Stimulated activated CD8-positive, alpha-beta memory T cell treated with anti-CD3 and anti-CD28 coated beads, Interleukin-7, amount 100 ng/mL, for 1 hour (primary cell): ENCODE measurements at places on chromosomes 1 and 21.

DNA sequence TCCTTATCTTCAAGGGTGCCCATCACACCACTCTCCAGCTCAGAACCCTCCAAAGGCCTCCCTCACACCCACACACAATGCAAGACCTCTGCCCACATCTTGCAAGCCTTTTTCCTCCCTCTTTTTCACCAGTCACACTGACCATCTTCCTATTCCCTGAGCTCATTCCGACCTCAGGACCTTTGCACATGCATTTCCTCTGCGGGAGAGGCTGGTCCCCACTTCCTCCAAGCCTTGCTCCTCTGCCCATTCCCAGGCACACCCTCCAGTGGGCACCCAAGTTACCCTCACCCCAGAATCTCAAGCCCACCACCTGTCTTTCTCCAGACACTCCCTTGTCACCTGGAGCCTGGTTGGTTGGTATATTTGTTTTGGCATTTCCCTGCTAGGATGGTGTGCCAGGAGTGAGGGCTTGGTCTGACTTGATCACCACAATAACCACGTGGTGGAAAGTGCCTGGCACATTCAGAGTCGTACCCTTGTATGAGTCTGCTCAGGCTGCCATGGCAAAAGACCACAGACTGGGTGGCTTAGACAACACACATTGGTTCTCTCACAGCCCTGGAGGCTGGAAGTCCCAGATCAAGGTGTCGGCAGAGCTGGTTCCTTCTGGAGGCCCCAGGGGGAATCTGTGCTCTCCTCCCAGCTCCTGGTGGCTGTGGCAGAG is 13.2 kb downstream of the MX2 start:
- no peak for DNase-seq

DNA sequence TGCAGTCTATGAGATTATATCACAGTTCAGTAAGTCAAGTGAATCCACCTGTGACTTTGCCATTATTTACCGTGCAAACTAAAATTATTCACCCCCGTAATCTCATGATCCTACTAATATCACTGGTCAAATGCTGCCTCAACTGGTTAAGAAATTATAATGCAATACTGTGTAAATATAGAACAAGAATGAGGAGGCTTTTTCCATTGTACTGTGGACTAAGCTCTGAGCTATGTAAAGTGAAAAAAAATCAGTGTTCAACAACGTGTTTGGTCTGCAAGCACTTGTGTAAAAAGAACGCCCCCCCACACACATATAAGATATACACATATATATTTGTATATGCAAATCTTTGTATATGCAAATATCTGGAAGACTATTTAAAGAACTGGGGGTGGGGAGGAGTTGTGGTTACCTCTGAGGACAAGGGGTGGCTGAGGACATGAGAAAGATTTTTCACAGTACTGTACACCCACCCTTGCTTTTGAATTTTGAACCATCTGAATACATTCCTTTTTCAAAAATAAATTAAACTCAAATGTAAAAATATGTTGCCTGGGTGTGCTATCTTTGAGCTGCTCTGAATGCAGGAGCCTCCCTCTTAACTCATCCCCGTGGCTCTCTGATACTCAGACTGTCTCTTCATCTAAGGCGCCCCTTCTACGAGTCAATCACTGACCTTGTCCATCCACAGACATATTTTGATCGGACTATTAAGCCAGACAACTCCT is 57.0 kb downstream of the PTP4A2 start:
- no peak for DNase-seq

DNA sequence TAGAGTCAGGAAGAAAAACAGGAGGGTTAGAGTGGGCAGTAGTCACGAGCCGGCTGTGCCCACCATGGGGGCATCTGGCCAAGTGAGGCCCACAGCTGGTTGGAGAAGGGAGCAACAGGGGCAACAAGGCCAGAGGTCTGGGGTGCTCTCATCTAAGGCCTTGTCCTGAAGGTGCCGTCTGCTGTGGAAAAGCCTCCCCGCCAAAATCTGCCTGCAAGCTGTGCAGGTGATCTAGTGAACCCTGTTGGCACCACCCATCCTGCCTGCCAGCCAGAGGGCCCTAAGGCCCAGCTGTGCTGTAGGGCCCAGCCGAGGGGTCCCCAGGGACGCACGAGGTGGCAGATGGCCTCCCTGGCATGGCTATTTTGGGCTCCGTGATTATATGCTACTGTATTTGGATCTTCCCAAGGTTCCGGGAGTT is 51.3 kb downstream of the LGR6 start:
- DNase-seq: no peak

- no peak for DNase-seq
Observed at GRCh38 chr1:184574588-184574987, 180.1 kb downstream of the EDEM3 start.
